CD4-positive, alpha-beta T cell (primary cell): ENCODE measurements at places on chromosomes 11 and 22. TPM values are rescaled to one million over a fixed set of nuclear protein-coding genes. Genes with fewer than 3 reads are reported as not detected.

DNA sequence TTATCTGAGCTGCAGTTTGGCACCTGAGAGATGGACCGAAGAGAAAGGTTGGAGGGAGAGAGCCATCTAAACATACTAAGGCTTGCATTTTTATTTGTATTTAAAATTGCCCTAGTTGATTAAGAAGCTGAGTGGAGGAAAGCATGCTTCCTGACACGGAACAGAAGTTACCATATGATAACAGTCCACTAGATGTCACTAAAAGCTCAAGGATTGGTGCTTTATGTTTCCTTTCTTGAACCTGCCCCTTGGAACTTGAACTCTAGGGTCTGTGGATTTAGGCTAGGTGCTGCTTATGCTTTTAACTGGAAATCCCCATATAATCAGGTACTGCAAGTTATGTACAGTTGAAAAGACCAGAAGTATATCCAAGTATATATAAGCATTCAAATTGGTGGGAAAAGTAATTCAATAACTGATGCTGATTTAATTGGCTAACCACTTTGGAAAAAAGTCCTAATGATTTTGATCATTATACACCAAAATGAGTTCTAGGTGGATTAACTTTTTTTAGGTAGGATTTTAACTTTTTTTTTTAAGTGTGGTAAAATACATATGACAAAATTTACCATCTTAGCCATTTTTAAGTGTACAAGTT is 9.5 kb downstream of the RBMXL2 start:
- no peaks in the 10 kb centered on the region for H3K27me3 ChIP-seq
- H3K4me3 ChIP-seq: no peak overlapping the region

DNA sequence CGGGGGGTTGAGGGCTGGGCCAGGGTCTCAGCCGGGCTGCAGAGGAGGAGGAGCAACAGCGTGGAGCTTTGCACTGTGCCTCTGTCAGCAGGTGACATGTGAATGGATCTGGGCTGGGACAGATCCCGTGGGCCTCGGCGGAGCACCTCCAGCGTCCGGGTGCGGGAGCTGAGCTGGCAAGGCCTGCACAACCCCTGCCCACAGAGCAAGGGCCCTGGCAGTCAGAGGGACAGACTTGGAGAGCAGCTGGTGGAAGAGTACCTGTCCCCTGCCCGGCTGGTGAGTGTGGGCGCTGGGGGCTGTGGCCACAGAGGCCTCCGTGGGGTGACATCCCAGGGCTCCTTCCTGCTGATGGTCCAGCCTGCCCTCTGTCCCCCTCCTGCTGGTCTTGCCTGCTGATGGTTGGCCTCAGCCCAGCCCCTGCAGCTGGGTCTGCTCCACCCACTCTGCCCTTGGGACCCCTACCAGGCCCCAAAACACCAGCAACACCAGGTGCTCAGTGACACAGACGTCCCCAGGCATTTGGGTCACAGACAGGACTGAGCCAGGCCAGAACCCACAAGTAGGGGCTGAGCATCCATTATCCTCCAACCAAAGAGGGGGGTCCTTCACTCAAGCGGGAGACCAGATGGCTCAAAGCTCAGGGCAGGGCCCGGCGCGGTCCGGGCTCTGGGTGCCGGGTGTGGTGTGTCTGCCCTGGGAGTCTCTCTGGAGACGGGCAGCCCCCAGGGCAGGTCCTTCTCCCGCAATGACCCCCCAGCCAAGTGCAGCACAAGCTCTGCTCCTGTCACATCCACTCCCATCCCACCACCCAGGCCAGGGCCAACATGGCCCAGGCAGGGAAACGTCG is 3.5 kb downstream of the LRRC56 start:
- no peaks in the 10 kb centered on the region for H3K27me3 ChIP-seq
- H3K4me1 ChIP-seq: peaks cover 28% of the 10 kb centered on the region
- no peak for DNase-seq
- no peaks in the 10 kb centered on the region for H3K36me3 ChIP-seq
- no peak overlapping the region for H3K4me3 ChIP-seq

DNA sequence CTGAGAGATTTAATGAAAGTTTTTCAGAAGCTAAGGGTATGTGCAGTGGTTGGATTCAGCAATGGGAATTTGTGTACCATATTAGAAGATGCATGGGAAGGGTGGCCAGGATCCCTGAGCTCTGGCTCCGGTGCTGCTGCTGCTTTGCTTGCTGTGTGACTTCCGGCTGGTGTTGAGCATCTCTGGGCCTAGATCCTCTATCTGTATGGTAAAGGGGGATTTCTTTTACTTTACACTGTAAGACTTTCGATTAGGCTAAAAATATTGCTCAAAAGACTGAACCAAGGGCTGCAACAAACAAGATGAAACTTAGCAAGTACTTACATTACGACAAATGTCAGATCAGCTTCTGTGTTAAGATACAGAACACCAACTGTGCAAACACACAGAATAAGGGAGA is 39.1 kb downstream of the XRRA1 start:
- no peak overlapping the region for H3K4me3 ChIP-seq
- H3K27ac ChIP-seq: no peak overlapping the region
- peaks cover 86% of the 10 kb centered on the region for H3K36me3 ChIP-seq
- no peaks in the 10 kb centered on the region for H3K27me3 ChIP-seq
- no peak for DNase-seq

DCPS gene
- 6.3 TPM for total RNA-seq

DNA sequence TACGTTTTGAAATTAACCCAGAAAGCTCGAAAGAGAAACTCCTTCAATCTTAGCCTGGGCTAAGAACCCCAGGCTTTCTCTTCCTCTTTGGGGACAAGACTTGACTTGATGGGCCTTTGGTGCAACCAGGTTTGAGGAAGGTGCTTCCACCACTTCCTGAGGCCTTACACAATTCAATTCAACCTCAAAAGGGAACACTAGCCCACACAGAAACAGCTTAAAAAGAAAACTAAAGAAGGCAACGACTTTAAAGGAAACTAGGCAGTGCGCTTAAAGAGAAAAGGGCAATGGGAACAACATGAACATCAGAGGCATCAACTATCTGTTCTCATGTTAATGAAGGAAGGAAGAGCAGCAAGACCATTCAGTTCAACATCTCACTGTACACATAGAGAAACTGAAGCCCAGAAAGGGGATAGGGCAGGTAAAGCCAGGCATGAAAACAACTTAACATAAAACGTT is 24.8 kb downstream of the PAK1 start:
- no peak overlapping the region for H3K4me3 ChIP-seq
- H3K4me1 ChIP-seq: peaks cover 3% of the 10 kb centered on the region
- H3K36me3 ChIP-seq: no peaks in the 10 kb centered on the region
- peak; percentile 35 for DNase-seq
- H3K27ac ChIP-seq: no peak overlapping the region

- H3K27me3 ChIP-seq: no peaks in the 10 kb centered on the region
- DNase-seq: no peak
- no peaks in the 10 kb centered on the region for H3K4me1 ChIP-seq
- no peak overlapping the region for H3K4me3 ChIP-seq
- no peaks in the 10 kb centered on the region for H3K36me3 ChIP-seq
- H3K27ac ChIP-seq: no peak overlapping the region
Observed at GRCh38 chr11:127242676-127243075, 242.1 kb upstream of the KIRREL3 start.

- DNase-seq: no peak
- H3K36me3 ChIP-seq: no peaks in the 10 kb centered on the region
- no peak overlapping the region for H3K27ac ChIP-seq
- H3K27me3 ChIP-seq: peaks cover 64% of the 10 kb centered on the region
Observed at GRCh38 chr11:45665933-45666647, 668 bp upstream of the CHST1 start.

DNA sequence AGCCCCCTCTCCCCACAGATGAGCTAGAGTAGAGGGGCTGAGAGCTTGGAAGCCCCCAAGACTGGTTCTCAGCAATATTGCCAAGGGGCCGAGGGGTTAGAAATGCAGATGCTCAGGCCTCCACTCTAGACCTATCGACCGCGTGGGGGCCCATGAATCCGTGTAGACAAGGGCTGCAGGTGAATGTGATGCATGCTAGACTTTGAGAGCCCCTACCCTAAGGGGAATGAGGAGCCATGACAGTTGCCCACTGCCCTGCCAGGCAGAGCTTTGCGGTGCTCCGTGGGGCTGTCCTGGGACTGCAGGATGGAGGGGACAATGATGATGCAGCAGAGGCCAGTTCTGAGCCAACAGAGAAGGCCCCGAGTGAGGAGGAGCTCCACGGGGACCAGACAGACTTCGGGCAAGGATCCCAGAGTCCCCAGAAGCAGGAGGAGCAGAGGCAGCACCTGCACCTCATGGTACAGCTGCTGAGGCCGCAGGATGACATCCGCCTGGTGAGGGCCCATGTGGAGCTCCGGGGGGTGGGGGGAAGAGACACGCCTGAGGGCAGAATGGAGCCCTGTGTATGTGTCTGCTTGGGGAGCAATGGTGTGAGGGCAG is 1.3 kb downstream of the SSH3 start:
- peak overlapping the region; percentile 62 for H3K4me3 ChIP-seq
- no peak for DNase-seq
- no peak overlapping the region for H3K27ac ChIP-seq
- H3K36me3 ChIP-seq: peaks cover 23% of the 10 kb centered on the region
- H3K27me3 ChIP-seq: no peaks in the 10 kb centered on the region
- H3K4me1 ChIP-seq: peaks cover 32% of the 10 kb centered on the region

DNA sequence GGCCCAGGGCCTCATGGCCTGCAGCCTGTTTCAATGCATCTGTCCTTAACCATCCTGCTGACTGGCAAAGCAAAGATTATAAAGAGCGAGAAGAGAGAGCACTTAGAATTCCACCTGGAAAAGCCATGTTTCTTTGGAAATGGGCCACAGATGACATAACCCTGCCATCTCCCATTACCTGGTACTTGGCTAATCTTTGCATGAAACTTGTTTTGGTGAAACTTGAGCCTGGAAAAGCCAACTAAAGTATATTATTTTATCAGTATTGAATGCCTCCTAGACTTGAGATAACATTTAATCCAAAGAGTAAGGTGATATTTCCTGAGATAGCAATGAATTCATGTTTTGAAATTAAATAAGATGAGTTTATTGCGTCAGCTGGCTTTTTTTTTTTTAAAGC is 72.6 kb downstream of the NAV2 start:
- no peak for DNase-seq
- H3K4me1 ChIP-seq: no peaks in the 10 kb centered on the region
- no peak overlapping the region for H3K4me3 ChIP-seq
- no peaks in the 10 kb centered on the region for H3K36me3 ChIP-seq
- H3K27ac ChIP-seq: no peak overlapping the region

GRCh38 chr22:28773461-28773867 is 969 bp downstream of the CCDC117 start:
- no peak for DNase-seq
- peaks cover 10% of the 10 kb centered on the region for H3K36me3 ChIP-seq
- H3K27ac ChIP-seq: peak overlapping the region; percentile 61

GRCh38 chr11:30499940-30500339 is 86.2 kb downstream of the MPPED2 start:
- no peaks in the 10 kb centered on the region for H3K4me1 ChIP-seq
- H3K27ac ChIP-seq: no peak overlapping the region
- H3K36me3 ChIP-seq: no peaks in the 10 kb centered on the region
- no peak for DNase-seq

GRCh38 chr22:44847380-44847779 is 95.0 kb downstream of the ARHGAP8 start:
- H3K36me3 ChIP-seq: no peaks in the 10 kb centered on the region
- H3K4me3 ChIP-seq: no peak overlapping the region
- H3K27me3 ChIP-seq: no peaks in the 10 kb centered on the region
- H3K4me1 ChIP-seq: no peaks in the 10 kb centered on the region
- H3K27ac ChIP-seq: no peak overlapping the region

- DNase-seq: no peak
- H3K27ac ChIP-seq: peak overlapping the region; percentile 35
- H3K27me3 ChIP-seq: no peaks in the 10 kb centered on the region
- peaks cover 60% of the 10 kb centered on the region for H3K4me1 ChIP-seq
- H3K4me3 ChIP-seq: no peak overlapping the region
- H3K36me3 ChIP-seq: no peaks in the 10 kb centered on the region
Observed at GRCh38 chr22:49937758-49938564, 19.5 kb downstream of the CRELD2 start.

DNA sequence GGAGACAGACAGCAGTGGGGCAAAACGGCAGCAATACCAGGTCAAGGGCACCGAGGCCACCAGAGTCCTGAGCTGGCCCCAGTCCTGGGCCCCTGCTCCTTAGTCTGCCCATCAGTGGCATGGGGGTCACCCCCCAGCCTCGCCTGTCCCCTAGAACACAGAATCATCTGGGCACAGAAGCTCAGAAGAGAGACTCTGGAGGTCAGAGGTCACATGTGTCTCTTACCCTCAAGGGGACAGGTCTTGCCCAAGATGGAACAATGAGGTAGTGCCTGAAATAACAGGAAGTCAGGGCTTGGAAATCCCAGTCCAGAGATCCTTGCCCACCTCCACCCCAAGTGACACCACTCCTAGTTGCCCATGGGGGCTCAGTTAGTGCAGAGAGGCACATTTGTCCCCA is 20.6 kb downstream of the PDE2A start:
- no peak for DNase-seq
- no peaks in the 10 kb centered on the region for H3K4me1 ChIP-seq
- no peaks in the 10 kb centered on the region for H3K27me3 ChIP-seq

DNA sequence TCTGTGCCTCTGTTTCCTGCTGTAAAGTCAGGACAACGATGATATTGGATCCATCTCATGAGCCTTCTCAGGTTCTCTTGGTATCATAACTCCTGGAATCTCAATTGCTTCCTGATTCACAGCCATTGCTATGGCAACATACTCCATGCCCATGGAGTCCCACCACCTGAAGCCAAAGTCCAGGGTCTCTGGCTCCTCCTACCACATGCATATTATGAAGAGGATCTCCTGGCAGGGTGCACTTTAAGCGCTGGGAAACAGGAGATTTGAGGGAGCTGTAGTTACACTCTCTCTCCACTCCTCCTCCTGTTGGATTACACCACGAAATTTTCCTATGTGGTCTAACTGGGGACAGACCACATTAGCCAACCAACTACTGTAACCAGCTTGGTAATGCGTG is 130.9 kb upstream of the SEZ6L start:
- H3K36me3 ChIP-seq: no peaks in the 10 kb centered on the region
- H3K4me3 ChIP-seq: no peak overlapping the region
- no peak overlapping the region for H3K27ac ChIP-seq
- H3K27me3 ChIP-seq: no peaks in the 10 kb centered on the region
- no peaks in the 10 kb centered on the region for H3K4me1 ChIP-seq
